ENCODE measurements at places on chromosomes 11 and 22.

GRCh38 chr11:126419801-126420697 is 64.6 kb downstream of the ST3GAL4 start:
- DNase-seq, result no peak

- DNase-seq, result no peak
Observed at GRCh38 chr11:118671254-118671653, 8.2 kb downstream of the TREH start.

- no peak for DNase-seq
Observed at GRCh38 chr22:50025993-50026392, 13.4 kb upstream of the IL17REL start.

GRCh38 chr11:44418456-44418830 is 108.5 kb upstream of the ALX4 start:
- no peak for DNase-seq

GRCh38 chr11:71136095-71136845 is 116.1 kb downstream of the SHANK2 start:
- DNase-seq, result no peak

- DNase-seq, result no peak
Observed at GRCh38 chr11:68812526-68812925, 29.2 kb downstream of the CPT1A start.
